Heart left ventricle (tissue), 16 donors: ENCODE measurements at places on chromosomes 3 and 15.

DNA sequence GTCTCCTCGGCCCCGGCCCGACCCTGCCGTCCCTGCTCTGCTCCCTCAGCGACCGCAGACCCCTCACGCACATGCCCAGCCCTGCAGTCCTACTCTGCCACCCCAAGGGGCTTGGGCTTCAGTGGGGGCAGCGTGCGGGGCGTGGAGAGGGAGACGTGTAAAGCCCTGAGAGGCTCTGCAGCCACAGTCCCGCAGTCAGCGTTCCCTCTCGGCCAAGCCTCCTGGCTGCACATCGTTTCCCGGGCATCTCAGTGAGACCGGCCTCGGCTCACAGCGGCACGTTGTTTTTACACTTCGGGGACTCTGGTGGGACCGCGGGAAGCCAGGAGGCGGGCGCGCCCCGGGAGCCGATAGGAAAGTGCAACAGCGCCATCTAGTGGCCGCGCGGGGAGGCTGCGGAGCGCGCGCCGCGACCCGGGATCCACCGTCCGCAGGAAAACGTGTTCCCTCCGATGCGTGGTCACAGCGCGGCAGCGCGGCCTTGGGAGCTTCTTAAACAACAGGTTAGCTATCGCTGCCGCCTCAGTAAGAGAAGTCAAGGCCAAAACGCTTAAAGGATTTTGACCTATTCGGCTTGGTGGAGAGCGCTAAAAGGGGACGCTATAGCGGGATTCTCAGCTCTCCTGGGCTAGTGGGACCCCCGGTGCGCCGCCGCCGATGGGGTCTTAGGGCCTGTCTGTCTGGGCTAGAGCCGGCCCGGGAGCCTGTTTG, 226.8 kb upstream of the IGF1R start:
- DNase-seq: peak; percentile 58

GRCh38 chr3:71415681-71416122, 167.8 kb downstream of the FOXP1 start:
- DNase-seq: no peak

DNA sequence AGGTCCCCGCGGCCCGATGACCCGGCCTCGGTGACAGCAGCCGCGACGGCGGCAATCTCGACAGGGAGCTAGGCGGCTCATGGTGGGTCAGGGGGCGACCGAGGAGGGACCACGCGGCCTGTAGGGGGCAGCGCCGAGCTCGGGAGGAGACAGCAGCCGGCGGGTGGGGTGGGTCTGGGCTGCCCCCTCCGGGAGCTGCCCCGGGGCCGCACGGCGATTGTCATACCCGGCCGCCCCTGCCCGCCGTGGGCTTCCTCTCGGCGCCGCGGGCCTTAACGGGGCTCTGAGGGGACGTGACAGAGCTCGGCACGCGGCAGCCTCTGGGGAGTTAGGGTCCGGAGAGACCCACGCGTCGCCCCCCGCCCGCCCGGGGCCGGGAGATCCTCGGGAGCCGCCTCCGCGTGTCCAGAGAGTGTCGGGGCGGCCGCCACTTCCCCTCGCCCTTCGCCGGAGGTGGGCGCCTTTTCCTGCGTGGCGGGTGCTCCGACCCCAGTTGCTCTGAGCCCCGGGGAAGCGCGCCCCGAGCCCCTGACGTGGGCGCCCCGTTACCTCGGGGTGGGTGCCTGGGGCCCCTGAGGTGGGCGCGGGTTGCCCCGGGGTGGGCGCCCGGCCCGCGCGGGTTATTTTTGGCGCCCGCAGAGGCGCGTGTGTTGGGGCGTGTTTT, 539 bp upstream of the PLCL2 start:
- DNase-seq: peak; percentile 80

GRCh38 chr3:138220242-138220641, 33.1 kb downstream of the ARMC8 start:
- no peak for DNase-seq

DNA sequence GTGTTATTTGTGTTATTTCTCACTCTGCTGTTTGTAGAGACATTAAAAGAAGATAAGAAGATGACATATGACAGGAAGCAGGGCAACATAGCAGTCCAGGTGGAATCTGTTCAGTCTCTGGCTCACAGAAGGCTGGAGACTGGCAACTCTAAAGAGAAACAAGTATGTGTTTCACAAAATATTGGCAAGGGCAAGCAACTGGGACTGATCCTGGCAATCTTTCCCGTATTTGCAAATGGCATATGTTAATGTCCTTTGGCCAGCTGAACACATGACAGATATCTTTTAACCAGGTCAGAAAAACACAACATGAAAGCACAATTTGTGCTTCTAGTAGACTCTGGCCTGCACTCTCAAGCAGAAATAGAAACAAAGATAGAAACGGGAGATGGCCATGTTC, 1354.1 kb upstream of the EPHA6 start:
- DNase-seq: no peak
